ENCODE measurements at places on chromosomes 2 and 18.

- DNase-seq, result no peak
Measured at GRCh38 chr2:12858786-12859185, 142.1 kb downstream of the TRIB2 start.

- no peak for DNase-seq
Measured at GRCh38 chr18:2060086-2060485, 511.2 kb downstream of the METTL4 start.

- DNase-seq, result no peak
Measured at GRCh38 chr2:239290618-239291474, 110.0 kb downstream of the HDAC4 start.

GRCh38 chr2:235675678-235676535 lies 182.1 kb downstream of the AGAP1 start:
- no peak for DNase-seq

DNA sequence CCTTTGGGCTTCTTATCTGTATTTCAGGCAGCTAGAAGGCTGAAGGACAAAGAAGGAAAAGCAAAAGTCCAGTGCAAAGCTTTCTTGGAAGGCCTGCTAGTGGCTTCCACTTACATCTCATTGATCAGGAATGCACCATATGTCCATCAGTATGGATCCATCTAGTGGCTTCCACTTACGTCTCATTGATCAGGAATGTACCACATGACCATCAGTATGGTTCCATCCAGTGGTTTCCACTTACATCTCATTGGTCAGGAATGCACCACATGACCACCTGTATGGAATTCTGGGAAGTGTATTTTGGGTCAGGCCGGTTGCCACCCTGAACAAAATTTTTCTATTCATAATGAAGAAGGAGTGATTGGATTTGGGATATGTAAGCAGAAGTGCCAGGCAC lies 70.6 kb downstream of the LYPD6 start:
- DNase-seq, result no peak

DNA sequence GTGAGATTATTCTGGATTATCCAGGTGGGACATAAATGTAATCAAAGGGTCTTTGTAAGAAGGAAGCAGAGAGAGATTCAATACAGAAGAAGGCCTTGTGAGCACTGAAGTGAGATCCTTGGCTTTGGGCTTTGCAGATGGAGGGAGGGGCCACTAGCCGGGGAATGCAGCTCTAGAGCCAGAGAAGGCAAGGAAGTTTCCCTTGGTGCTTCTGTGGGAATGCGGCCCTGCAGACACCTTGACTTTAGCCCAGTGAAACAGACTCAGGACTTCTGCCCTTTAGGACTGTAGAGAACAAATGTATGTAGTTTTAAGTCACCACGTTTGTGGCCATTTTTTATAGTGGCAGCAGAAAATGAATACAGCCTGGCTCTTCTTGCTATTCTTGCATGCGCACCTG lies 8.1 kb downstream of the NEU2 start:
- no peak for DNase-seq

DNA sequence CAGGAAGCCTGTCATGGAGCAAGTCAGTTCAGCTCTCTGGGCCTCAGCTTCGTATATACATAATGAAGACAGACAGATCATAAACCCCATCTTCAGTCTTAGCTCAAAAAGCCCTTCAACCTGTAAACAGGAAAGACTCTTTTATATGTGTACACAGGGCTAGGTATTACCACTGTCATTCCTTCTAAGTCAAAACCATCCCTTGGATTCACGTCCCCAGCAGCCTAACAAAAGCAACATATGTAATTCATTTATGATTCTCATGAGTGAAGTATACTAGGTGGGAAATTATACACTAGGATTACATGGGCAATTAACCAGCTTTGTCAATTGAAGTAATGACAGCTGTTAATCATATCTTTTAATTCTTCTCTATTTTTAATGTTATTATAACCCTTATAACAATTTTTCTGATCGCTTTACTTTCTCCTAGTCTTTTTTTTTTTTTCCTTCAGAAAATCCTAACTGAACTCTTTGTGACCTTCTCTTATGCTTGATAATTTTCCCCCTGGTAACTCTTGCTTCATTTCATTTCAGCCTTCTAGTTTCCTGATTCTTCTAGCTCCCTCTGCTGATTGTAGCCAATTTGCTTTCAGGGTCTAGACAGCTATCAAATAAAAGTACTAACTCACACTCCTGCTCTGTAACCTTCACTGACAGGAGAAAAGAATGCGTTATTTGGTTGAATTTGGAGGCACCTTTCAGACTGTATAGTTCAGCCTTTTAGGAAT lies 99.7 kb downstream of the RBM43 start:
- no peak for DNase-seq

DNA sequence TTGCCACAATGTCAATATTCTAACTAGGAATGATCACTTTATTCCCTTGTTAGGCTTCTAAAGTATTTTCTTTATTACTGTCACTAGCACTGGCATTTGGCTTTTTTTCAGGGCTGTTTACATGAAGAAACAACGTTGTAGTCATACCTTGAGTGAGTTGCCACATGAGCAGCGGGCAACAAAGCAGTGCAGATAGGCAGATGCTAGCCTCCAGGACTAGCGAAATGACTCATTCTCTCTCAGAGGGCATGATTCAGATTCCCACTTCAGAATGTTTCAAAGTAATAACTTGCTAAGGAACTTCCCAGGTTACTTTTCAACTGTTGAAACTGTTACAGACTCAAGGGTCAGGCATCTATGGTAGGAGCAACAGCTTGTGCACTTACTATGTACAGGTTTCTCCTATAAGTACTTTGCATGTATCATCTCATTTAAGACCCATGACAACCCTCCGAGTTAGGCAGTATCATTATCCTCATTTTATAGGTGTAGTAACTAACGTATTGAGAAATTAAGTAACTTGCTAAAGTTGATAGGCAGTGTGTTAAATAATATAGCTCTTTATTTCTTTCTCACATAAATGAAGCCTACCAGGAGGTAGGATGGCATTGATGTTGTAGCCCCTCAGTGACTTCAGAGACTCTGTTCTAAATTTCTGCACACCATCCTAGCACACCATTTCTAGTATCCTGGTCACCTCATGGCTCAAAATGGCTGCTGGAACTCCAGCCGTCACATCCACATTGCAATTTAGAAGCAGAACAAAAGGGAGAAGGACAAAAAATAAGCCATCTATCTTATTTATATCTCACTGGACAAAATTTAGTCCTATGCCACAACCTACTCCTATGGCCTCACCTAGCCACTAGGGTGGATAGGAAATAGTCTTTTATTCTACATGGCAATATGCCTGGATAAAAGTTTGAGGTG lies 83.3 kb downstream of the ICOS start:
- no peak for DNase-seq

- DNase-seq, result no peak
Measured at GRCh38 chr2:60496956-60497355, 56.5 kb downstream of the BCL11A start.

- DNase-seq, result peak; percentile 17
Measured at GRCh38 chr2:231708773-231709635, 679 bp downstream of the PTMA start.

DNA sequence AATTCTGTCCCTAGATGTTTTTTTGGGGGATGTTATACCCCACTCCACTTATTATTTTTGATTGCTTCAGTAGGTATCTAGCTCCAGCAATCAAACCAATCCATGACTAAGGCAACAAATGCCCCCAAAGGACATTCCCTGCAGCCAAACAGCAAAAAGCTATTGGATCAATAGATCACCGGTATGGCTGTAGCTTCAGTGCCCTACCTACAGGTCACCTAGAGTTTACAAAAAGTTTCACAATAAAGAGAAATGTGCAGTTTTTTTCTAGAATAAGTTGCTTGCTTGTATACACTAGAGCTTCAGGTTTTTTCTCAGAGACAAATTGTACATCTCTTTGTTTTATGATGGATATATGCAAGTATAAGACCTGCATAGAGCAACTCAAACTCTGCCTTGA lies 27.7 kb downstream of the PDE11A start:
- no peak for DNase-seq

- DNase-seq, result no peak
Measured at GRCh38 chr2:48114256-48114655, 208.0 kb upstream of the FBXO11 start.

GRCh38 chr2:204727368-204727767 lies 182.1 kb downstream of the PARD3B start:
- DNase-seq, result no peak

GRCh38 chr2:7904319-7904718 lies 777.5 kb upstream of the ID2 start:
- DNase-seq, result no peak

GRCh38 chr2:242020196-242021004 lies 150.9 kb downstream of the RTP5 start:
- DNase-seq, result no peak

DNA sequence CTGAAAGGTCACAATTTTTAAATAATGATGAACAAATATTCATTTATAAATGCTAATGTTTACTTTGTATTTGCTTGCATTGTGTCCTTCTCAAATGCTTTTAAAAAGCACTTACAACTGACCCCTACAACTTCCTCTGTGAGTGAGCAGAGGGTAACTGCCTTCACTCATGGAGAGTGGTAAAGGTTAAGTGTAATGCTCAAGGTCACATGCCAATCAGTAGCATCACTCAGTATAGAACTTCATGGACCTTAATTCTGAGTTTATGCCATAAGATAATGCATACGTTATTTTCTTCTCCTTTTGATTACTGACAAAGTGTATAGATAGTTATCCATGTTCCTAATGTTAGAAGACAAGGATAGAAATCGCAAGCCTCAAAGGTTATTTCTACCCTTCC lies 91.8 kb upstream of the SERTAD2 start:
- no peak for DNase-seq

GRCh38 chr2:208781166-208781565 lies 374.6 kb downstream of the PTH2R start:
- no peak for DNase-seq

DNA sequence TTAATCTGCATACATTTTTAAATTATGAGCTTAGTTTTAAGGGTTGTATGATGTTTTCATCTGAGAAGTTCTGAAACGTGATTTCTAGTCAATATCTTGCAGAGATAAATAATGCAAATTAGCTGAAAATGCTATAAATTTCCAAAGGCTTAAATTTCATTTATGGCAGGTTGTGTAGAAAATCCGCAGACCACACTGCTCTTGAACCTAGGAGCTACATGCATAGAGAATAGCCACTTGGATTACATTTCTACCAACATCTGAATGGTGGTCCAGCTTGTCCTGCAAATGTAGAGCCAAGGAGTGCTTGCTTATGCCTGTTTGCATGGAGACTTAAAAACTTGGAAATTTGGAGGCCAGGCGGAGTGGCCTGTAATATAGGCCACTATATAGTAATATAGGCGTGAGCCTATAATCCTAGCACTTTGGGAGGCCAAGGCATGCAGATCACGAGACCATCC lies 6.8 kb downstream of the MAT2A start:
- DNase-seq, result no peak

DNA sequence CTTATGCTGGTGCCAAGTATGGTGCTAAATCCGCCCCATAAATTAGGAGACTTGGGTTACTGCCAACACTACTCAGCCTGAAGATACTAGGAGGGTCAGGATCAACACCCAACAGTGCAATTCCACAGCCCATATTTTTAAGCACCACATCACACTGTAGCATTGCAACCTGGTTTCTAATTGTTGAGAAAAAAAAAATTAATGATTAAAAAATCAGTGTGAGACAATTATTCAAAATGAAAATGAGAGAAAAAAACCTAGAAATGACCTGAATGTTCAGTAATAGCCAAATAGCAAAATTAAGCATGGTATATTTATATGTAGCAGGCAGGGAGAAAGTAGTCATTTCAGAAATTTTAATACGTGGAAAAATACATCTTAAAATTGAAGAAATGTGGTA lies 29.2 kb upstream of the HNRNPLL start:
- no peak for DNase-seq

GRCh38 chr2:190578158-190579057 lies 43.9 kb upstream of the NEMP2 start:
- DNase-seq, result peak; percentile 2

GRCh38 chr2:60070736-60071489 lies 482.5 kb downstream of the BCL11A start:
- no peak for DNase-seq

DNA sequence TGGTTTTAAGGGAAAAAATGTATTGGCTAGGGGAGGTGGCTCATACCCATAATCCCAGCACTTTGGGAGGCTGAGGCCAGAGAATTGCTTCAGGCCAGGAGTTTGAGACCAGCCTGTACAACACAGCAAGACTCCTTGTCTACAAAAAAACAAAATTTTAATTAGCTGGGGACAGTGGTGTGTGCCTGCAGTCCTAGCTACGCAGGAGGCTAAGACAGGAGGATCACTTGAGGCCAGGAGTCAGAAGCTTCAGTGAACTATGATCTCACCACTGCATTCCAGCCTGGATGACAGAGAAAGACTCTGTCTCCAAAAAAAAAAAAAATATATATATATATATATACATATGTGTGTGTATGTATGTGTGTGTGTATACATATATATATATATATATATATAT lies 18.5 kb downstream of the CCDC88A start:
- no peak for DNase-seq

- no peak for DNase-seq
Measured at GRCh38 chr2:24638568-24638967, 147.5 kb downstream of the NCOA1 start.

DNA sequence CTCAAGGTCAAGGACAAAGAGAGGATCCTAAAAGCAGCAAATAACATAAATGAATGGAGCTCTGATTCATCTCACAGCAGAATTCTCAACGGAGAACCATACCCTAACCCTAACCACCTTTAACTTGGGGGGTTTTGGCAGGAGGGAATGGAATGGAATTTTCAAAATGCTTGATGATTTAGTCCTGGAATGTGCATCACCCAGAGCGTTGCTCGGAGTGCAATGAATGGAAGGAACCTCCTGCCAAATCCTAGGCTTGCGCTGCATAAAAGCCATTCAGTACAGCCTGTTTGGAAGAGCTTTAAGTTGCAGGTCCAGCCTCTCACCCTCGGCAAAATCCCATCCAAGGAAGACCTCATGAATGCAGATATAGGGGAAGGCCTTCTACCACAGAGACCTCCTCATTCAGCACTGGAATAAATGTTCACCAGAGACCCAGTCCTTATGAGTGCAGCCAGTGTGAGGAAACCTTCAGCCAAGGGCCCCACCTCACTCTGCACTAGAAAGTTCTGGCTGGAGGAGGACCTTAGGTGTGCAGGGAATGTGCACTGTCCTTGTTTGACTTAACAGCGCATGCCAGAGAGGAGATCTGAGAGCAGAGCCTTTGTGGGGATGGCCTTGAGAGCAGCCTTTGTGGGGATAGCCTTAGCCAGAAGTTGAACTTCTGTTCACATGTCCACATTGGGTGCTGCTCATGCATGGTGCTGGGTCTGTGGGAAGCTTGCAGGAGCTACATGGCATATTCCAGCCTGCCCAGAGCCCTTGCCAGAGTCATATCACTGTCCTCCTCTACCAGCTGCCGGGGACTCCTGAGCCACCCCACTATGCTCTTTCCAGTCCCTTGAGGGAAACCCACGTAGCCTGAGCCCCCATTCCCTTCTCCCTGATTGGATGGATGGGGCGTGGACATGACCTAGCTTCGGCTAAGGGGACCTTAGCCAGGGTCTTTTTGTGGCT lies 30.5 kb downstream of the ASB1 start:
- DNase-seq, result no peak

- no peak for DNase-seq
Measured at GRCh38 chr2:140905083-140905781, 1225.6 kb downstream of the LRP1B start.

GRCh38 chr2:23221901-23222300 lies 163.1 kb upstream of the KLHL29 start:
- no peak for DNase-seq

GRCh38 chr2:45458909-45459563 lies 152.0 kb downstream of the SRBD1 start:
- no peak for DNase-seq

GRCh38 chr2:237350070-237350469 lies 63.9 kb downstream of the COL6A3 start:
- DNase-seq, result no peak

- DNase-seq, result no peak
Measured at GRCh38 chr2:239292531-239292930, 108.3 kb downstream of the HDAC4 start.

Data from stimulated activated CD8-positive, alpha-beta memory T cell treated with anti-CD3 and anti-CD28 coated beads, Interleukin-4, amount 100 ng/mL, for 4 hours (primary cell).